NCI-H1092 (cell line): ENCODE measurements at places on chromosomes 2 and 18.
A peak's percentile ranks its signal among the peaks of the same experiment; 100 is the strongest.

DNA sequence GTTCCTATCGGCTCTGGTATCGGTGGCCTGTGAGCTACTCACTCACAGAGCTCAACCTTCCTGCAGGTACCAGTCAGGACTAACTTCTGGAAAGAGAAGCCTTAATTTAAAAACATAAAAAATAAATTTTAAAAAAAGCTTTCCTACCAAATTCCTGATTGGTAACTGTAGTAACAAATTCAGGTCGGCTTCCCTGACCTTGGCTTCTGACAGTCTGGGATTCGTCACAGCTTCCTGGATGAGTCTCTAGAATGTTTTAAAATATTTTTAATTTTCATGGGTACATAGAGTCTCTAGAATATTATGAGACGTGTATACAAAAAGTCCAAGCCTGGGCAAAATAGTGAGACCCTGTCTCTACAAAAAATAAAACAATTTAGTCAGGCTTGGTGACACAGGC, 45.0 kb upstream of the MTCL1 start:
- DNase-seq = no peak

- no peak for DNase-seq
Measured at GRCh38 chr2:30235859-30236535, 4.7 kb downstream of the LBH start.

DNA sequence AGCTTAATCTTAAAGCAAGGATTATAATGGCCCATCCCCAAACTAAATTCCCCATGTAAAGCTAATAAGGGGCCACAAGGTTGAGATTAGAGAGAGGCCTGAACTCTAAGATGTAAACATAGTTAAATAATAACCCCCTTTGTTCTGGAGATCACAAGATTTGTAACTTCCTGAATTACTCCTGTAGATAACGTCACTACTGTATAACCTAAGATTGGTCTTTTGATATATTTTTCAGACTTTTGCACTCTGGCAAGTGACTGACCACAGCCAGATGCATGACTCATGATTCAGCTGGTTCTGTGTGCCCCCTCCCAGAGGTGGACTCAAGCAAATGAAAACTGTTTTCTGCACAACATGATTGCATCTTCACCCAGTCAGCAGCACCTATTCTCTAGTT, 686.0 kb upstream of the DDX18 start:
- no peak for DNase-seq

- no peak for DNase-seq
Measured at GRCh38 chr2:18413676-18414396, 146.6 kb downstream of the RDH14 start.

- DNase-seq = no peak
Measured at GRCh38 chr18:23970161-23971096, 44.1 kb upstream of the TTC39C start.

- DNase-seq = no peak
Measured at GRCh38 chr2:55099878-55100820, 49.9 kb upstream of the RTN4 start.

DNA sequence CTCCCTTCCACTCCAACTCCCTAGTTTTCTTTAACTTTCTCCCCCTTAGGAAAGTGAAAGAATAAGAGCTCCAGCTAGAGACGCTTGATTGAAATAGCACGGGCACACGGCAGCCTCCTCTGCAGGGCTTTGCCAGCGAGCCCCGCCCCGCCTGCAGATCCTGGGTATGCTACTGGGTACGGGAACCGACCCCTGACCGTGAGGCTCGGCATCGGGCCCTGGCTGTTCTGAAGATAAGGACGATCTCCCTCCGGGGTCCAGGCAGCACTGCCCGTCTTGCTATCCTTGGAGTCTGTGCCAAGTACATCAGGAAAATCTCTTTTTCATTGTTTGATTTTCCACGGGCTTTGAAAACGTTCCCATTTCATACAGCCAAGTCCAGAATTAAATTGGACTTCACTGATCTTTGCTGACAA, 284.5 kb downstream of the MTX2 start:
- DNase-seq = peak; percentile 13

- DNase-seq = peak; percentile 95
Measured at GRCh38 chr2:105804266-105804665, 59.6 kb downstream of the NCK2 start.

DNA sequence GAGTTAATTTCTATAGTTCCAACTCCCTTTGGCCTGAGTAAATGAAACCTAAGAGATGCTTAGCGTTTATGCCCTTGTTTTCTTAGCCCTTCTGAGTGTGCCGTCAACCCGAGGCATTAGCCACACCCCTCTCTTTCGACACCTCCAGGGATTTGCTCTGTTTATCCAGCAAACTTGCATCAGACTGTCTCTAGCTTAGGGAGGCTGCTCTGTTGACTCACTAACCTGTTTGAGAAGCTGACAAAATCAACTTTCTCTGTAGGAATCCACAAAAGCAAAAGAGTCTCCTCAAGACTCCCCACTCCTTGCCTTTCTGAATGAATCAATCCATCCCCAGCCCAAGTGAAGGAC, 317.6 kb downstream of the TNS1 start:
- no peak for DNase-seq

DNA sequence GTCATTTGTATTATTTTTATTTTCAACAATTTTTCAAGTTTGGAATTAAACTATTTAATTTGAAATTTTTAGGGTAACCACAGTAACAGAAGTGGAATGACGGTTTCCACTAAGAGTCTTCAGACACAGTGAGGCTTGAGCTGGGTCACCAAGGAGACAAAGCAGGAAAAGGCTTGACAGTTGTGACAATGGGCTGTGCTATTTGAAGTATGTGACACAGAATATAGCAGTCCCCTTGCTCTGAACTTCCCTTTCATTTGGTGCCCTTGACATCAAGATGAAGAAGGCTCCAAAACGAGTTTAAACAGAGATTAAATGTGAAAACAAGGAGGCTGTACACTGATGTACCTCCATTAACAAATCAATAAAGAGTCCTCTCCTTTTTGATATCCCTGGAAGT, 265.4 kb upstream of the DLGAP1 start:
- DNase-seq = no peak

GRCh38 chr18:8799596-8800441, 94.5 kb downstream of the MTCL1 start:
- DNase-seq = no peak

- DNase-seq = no peak
Measured at GRCh38 chr2:168611896-168612650, 156.0 kb downstream of the CERS6 start.

DNA sequence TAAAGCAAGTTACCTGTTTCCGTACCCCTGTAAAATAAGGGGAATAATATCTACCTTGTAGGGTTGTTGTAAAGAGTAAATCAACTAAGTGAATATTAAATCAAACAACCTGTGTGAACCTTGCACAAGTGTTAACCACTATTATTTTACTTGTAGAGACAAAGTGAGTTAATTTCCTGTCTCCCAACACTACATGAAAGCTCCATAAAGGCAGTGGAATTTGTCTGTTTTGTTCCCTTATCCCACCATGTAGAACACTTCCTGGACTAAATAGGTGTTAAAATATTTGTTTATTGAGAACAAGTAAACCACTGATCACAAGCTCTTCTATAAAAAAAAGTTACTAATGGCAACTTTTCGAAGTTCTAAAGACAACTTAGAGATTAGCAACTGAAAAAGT, 3.3 kb downstream of the ARL5A start:
- DNase-seq = no peak

- DNase-seq = peak; percentile 42
Measured at GRCh38 chr2:64646007-64646880, 7.5 kb downstream of the SERTAD2 start.

DNA sequence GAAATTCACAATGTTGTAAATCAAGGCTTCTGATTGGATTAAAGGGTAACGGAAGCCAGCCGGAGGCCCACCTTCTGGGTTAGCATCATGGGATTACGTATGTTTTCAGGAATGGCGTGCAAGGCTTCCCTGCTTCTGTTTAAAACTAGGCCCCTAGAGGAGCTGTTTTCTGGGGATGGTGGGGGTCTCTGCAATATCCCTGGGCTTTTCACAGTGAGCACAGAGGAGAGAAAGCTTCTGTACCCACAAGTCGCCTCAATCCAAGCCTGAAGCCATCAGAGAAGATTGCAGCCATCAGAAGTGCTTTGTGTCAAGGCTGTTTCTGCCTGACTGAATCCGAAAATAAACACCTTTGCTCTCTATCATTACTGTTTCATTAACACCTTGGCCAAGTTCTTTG, 226.9 kb upstream of the SMIM21 start:
- DNase-seq = no peak

- no peak for DNase-seq
Measured at GRCh38 chr2:100756704-100757103, 63.2 kb upstream of the NPAS2 start.

DNA sequence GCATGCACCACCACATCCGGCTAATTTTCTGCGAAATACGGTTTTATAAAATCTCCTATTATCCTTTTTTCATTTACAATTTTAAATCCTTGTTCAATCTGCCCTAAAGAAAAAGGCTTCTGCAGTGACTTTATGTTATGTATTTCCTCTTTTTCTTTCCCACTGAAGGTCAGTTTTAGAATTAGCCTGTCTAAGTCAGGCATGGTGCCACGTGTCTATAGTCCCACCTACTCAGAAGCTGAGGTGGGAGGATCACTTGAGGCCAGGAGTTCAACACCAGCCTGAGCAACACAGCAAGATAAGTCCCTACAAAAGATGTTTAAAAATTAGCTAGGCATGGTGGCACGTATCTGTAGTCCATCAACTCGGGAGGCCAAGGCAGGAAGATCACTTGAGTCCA, 39.8 kb upstream of the TNFRSF11A start:
- DNase-seq = no peak

DNA sequence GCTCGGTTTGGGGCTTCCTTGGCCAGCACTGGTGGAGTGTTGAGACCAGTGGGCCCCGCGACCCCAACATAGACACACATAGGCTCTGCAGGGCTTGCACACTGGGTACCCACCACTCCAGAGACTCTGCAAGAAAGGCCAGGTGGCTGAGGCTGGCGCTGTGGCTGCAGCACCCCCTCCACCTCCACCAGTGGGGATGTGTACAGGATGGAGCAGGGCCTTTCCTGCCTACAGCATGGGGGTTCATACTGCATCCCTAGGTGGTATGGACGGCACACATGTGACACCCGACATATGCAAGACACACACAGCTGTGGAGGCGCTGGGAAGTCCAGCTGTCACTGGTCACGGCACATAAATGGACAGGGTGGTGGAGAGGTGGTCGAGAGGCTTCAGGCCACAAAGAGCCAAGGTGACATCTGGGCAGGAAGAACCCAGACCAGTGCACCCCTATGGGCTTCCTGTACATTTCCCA, 1.3 kb downstream of the RNPEPL1 start:
- DNase-seq = no peak

DNA sequence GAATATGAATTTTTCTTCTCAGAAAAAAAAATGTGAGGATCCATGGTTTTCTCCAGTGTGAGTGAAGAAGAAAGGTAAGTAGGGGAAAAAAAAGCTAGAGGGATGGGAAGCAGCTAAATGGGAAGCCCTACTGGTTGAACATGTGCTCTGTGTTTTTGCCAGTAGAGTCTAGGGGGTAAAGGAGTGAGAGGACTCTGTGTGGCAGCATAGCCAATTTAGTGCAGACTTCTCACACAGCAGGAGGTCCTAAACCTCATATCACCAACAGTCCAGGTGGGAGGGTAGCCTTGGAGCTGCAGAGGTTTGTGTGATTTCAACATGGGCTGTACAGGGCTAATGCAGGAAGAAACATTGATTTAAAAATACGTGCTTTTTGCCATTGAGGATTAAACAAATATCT, 334.5 kb upstream of the SPHKAP start:
- DNase-seq = no peak

- no peak for DNase-seq
Measured at GRCh38 chr18:26082475-26082874, 7.9 kb downstream of the SS18 start.

- DNase-seq = no peak
Measured at GRCh38 chr2:226220511-226220910, 579.1 kb downstream of the IRS1 start.

DNA sequence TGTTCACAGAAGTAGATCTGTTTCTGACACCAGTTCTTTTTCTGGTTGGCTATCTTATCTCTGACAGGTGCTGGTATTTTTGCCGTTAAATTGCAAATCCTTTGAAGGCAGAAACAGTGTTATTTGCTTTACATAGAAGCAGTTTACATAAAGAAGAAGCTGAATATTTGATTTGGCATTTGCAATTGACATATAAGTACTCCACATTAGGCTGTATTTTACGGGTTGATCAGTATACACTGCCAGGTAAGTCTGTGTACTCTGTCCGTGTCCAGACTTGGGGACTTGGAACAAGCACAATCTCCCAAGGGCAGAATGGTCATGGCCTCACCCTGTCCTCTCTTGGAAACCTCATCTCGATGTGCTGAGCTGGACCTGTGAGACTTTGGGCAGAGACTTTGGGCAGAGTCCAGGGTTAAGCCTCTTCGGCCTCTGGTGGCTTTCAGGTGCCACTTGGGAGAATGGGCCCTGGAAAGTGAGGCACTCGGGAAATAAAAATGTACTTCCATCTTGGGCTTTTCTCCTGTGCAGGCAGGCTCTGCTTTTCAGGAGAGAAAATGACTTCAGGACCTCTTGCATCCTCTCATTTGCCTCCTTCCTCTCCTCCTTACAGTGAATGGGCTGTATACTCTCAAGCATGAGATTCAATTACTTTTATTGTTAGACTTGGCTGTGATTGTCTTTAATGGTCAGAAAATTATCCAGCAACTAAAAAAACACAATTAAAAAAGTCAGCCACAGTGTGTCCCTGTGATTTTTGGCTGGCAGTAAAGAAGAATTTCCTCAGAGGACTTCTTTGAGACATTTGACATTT, 108.5 kb downstream of the RAPGEF4 start:
- no peak for DNase-seq

GRCh38 chr18:12278741-12279682, 24.9 kb downstream of the CIDEA start:
- no peak for DNase-seq

GRCh38 chr2:224884188-224884587, 158.1 kb downstream of the DOCK10 start:
- DNase-seq = no peak

DNA sequence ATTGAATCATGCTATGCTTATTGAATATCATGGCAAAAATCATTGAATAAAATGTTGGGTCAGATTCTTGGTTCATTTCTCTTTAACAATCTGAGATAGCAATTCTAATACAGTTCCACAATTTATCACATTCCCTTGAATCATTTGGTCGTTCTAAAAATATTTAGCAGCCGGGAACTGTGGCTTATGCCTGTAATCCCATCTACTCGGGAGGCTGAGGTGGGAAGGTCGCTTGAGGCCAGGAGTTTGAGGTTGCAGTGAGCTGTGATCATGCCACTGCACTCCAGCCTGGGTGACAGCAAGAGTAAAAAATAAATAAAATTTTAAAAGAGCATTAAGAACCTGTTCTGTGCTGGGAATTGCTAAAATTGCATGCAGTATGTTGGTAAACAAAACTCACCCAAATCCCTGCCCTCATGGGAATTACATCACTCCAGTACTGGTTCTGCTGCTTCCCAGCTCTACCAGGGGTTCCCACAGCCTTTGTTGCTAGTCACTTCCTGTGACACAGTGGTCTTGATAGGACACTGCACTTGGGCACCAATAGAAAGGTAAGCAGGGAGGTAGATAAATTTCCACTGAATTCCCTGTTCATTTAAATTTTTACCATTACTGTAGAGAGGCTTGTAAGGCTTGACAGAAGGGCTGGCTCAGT, 200.4 kb downstream of the CTNNA2 start:
- DNase-seq = no peak
